NCI-H1436 treated with DMSO at 0.1 percent for 48 hours (cell line): ENCODE measurements at places on chromosomes 1 and 21.

- DNase-seq: no peak
Observed at GRCh38 chr1:58580186-58580585, 3.1 kb upstream of the TACSTD2 start.

DNA sequence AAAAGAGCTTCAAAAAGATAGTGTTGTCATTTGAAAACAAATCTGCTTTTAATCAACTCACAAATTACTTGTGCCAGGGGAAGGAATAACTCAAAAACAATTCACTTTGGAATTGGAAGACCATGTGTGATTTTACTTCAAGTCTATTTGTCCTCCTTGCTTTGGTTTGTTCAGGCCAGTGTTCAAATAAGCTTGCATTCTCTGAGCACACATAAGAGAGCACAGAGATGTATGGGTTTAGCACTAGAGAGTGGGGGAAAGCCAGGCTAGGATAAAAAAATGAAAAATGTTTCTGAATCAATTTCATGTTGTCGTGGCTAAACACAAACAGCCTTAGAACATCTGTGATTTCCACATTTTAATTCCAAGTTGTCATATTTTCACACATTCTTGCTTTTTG, 325.7 kb upstream of the LYPLAL1 start:
- no peak for DNase-seq

GRCh38 chr1:154956544-154956941, 644 bp upstream of the PBXIP1 start:
- DNase-seq: no peak

DNA sequence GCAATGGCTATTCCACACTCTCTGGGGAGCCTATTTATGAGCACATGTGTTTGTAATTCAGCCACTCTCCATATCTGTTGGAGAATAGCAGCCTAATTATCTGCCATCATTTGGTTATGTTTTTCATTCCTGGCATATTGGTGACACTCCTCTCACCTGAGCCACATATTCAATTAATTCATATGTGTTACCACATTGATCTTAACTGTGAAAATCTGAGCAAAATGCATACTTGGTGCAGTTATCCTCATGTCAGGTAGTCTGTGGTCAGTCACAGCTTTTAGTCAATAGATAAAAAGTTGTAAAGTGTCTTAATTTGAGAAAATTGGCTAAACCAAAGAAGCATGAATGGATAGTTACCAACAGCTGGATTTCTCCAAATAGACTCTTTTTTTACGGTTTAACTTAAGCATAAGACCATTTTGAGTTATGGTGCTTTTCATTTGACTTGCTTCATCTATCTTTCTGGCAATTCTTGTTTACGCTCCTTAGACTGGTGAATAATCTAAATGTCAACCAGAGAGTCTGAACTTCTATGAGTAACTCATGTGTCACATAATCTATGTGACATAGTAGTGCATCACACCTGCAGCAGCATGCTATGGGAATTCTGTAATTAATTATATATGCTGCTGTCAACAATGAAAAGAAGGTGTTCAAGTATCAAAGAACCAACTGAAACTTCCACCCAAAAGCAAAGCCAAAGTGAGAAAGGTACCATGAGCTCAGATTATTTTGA, 187.7 kb upstream of the SGIP1 start:
- DNase-seq: no peak

GRCh38 chr1:145906954-145907753, 2.7 kb downstream of the ITGA10 start:
- no peak for DNase-seq

DNA sequence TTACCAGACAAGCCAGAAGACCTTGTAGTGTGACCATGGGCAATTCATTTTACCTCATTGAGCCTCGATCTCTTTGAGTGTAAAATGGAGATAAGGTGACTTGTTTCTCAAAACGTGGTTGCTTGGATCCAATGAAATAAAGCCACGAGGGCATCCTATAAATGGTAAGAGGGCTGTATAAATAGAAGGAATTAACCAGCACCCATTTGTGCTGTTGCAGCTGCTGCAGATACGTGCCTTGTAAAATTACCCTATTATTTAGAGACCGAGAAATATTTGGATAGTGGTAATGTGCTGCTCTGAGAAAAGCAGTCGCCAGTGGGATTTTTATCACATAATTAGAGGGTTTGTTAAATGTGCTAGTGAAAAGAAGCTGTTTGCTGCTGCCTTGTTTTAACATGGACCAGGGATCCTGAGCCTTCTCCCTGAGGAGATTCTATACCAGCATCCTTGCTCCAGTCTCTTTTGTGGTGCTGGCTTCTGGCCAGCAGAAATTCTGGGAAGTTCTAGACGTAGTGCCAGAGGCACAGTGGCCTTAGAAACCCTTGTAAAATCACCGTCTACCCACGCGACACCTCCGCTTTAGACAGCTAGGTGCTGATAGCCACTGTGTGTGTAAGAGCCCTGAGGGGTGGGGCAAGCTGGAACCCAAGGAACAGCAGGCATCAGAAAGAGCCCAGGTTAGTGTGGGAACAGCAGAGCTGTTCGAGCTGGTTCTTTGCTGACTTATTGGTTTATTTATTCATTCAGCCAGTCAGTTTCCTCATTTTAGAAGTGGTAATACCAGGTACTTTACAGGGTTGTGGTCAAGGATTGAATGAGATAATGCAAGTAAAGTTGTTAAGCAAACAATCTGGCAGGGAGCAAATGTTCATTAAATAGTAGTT, 137.5 kb downstream of the NOS1AP start:
- DNase-seq: peak; percentile 96

DNA sequence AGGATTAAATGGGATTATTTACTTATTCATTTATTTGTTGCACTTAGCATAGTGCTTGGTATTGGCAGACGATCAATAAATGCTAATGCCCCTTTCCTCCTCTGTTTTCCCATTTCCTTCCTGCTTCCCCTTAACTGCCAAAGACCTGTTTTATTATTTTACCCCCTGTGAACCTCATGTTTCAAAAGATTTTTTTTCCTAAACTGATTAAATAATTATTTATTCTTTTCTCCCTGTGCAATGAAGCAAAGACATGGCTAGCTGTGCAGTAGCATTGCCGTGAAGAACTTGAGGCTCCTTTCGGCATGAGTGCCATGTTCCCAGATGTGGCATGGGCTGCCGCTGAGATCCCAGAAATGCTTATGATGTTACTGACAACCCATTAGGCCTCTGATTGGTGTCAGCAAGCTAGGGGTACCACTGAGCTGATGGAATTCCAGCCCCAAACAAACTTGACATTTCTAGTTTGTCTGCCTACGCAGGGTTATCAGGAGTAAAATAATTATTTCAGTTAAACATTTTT, 266.4 kb upstream of the TMEM51 start:
- no peak for DNase-seq

GRCh38 chr1:205505076-205505729, 734 bp downstream of the CDK18 start:
- no peak for DNase-seq

DNA sequence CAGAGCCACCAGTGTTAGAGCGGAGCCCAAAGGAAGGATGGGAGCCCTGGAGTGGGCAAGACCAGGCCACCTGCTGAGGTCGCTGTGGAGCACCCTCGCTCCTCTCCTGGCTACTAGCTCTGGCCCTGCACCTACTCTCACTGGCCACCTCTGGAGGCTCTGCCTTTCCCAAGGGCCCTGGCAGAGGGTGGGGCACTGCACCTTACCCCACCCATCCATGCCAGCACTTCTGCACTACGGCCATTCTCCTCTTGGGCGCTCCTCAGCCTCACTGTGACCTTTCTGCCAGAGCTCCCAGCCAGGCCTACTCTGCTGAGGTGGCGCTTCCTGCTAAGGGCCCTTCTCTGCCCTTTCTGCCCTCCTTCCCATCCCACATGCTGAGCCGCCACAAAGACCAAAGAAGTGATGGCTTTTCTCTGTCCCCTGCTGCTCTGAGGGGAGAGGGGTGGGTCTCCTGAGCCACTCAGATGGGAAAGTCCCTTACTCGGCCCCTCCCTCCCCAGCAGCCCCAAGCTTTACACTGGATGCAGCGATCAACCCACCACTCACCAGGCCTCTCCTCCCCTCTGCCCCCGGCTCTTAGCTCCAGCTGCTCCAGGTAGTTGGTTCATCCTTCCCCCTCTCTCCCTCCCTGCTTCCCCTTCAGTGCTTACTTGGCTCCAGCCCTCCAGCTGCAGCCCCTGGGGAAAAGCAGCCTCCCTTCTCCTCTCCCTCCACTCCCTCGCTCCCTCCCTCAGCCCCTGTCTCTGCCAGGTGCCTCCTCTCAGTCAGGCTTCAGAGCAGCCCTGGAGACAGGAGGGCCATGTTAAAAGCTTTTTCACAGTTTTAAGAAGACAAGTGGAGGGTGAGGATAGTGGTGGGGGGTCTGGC, 14.8 kb upstream of the TMEM222 start:
- DNase-seq: no peak
